ENCODE measurements at places on chromosomes 6 and 20.

- DNase-seq = no peak
Observed at GRCh38 chr20:52096117-52096516, 95.5 kb downstream of the ZFP64 start.

- no peak for DNase-seq
Observed at GRCh38 chr6:6729971-6730370, 141.5 kb downstream of the LY86 start.

DNA sequence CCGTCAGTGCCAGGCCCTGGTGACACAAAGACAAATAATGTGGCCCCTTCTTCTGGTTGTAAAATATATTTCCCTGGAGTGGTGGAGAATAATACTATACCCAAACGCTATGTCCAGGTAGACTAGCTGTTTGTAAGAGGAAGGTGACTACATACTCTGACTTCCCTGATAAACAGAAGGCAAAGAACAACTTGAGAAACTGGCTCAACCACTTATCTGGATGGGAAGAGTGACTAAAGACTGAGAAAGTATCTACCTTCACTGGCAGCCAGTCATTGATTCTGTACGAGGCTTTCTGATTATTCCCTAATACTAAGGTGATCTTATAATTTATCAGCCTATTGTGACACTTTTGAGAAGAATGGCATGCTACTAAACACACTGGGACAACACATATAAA is 569.7 kb downstream of the EPHA7 start:
- no peak for DNase-seq

- no peak for DNase-seq
Observed at GRCh38 chr20:16216227-16216913, 356.9 kb downstream of the KIF16B start.

- DNase-seq = no peak
Observed at GRCh38 chr6:143531720-143532499, 20.4 kb upstream of the FUCA2 start.

GRCh38 chr20:38224531-38224930 is 36.0 kb downstream of the KIAA1755 start:
- peak; percentile 43 for DNase-seq

Measured in HL-60 (cell line).